CD8-positive, alpha-beta memory T cell (primary cell): ENCODE measurements at places on chromosomes 1 and 21. TPM values are rescaled to one million over a fixed set of nuclear protein-coding genes. Genes with fewer than 3 reads are reported as not detected.

DNA sequence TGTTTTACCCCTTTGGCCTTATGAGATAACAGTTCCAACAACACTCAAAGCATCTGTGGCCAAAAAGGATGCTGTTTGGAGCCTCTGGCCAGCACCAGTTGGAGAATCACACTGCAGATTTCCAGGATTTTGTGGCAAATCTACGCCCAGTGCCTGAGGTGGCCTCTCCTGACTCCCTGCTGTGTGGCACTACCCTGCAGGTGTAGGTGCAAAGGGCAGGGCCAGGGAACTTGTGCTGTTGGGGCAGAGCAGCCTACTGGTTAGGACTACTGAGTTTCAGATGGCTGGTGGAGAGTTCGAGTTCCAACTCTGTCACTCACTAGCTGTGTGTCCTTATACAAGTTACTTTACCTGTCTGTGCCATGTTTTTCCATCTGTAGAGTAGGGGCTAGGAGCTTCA, 170.5 kb downstream of the PTPRU start:
- no peak for DNase-seq

DNA sequence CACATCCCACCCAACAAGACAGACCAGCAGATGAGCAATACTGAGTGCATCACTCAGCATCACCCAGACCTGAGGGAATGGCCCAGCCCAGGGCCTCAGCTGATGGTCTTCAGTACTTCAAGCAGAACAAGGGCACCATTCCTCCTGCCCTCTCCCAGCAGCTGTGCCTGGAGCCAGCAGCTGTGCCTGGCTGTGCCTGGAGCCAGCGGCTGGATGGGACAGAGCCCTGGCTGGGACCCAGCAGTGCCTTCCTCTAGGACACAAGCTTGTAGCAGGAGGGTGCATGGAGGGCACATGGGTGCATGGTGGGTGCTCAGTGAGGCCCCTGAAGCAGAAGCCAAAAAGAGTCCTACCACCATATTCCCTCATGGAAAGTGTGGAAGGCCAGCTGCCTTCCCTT, 583.8 kb downstream of the NPHP4 start:
- DNase-seq: no peak

GRCh38 chr1:227191607-227192006, 126.7 kb downstream of the CDC42BPA start:
- DNase-seq: no peak

DNA sequence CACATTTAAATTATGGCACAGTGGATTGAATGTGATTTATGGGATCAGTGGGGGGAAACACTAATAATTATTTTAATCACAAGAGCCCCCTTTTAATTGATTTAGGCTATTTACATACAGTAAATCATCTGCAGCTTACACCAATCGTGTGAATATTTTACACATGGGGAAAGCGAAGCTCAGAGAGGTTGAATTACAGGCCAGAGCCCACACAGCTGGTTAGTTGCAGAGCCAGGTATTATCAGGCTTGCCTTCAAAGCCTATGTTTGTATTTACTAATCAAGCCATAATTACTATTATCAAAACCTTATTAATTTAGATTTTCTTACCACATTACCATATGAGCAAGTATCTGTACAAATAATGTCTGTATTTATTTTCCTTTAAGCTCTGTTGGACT, 749 bp downstream of the SDCCAG8 start:
- DNase-seq: no peak

DNA sequence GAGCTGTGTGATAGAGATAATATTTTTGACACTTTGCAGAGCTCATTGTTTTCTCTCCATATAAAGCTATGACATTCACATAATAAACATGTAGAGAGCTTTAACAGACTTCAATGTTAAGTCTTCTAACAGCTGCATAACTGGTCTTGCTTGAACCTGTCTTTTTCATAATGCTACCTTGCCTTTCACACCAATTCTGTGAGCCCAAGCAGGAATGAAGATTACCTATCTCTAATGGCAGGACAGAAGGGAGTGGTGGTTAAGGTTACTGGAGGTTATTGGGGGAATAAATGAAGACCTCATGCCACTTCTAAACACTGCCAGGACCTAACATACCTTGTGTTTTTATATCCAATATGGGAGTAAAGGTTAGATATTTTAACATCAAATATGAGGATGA, 2.3 kb upstream of the CD55 start:
- no peak for DNase-seq

The CD164L2 gene
- not detected for total RNA-seq

The WDR64 gene
- total RNA-seq: not detected

The ADGRB2 gene
- total RNA-seq: 0.57 TPM
